ENCODE measurements at places on chromosomes 3 and 15. TPM values are rescaled to one million over a fixed set of nuclear protein-coding genes. Genes with fewer than 3 reads are reported as not detected.

ACAP2 gene
- total RNA-seq, result 81.9 TPM

FANCD2OS gene
- not detected for total RNA-seq

VEPH1 gene
- 91.0 TPM for total RNA-seq

CEP152 gene
- 10.1 TPM for total RNA-seq

FOXB1 gene
- total RNA-seq, result not detected
